ENCODE measurements at places on chromosomes 6 and 20. TPM values are rescaled to one million over a fixed set of nuclear protein-coding genes. Genes with fewer than 3 reads are reported as not detected.

GRCh38 chr6:33746036-33746600 is 587 bp downstream of the IP6K3 start:
- no peak overlapping the region for H3K27ac ChIP-seq
- peaks cover 9% of the 10 kb centered on the region for H3K4me1 ChIP-seq
- H3K36me3 ChIP-seq: no peaks in the 10 kb centered on the region
- no peak overlapping the region for H3K4me3 ChIP-seq

- no peak for DNase-seq
- peaks cover 19% of the 10 kb centered on the region for H3K4me1 ChIP-seq
- H3K27ac ChIP-seq: no peak overlapping the region
- H3K36me3 ChIP-seq: no peaks in the 10 kb centered on the region
Observed at GRCh38 chr6:37980222-37980595, 160.7 kb downstream of the ZFAND3 start.

DNA sequence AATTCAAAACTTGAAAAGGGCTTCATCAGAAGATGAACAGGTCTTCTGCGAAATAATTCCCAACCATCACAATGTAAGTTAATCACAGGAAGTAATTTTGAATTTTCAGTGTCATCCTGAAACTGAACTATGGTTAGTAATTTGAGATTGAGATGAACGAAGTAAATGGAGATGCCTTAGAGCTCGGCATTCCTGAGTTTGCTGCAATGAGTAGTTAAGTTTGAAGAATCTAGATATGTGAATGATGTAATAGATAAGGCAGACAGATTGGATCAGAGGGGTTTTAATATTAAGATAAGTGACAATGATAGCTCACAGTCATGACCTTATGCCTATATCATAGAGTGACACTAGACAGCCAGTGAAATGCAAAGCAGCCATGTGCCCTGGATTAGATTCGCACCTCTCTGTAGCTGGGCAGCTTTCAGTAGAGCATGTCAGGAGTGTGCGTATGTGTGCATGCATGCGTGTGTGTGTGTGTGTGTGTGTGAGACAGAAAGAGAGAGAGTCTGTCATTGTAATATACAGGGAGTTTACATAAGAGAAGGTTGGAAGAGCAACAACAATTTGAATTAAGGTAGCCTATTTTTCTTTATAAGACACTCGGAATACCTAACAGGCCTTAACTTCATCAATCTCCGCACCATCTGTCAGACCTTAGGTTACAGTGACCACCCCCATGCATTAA is 233.0 kb downstream of the GMPR start:
- H3K27me3 ChIP-seq: no peaks in the 10 kb centered on the region
- no peak overlapping the region for H3K4me3 ChIP-seq
- H3K27ac ChIP-seq: no peak overlapping the region
- no peaks in the 10 kb centered on the region for H3K36me3 ChIP-seq
- H3K4me1 ChIP-seq: peaks cover 6% of the 10 kb centered on the region

The ME1 gene
- total RNA-seq: 37.2 TPM

DNA sequence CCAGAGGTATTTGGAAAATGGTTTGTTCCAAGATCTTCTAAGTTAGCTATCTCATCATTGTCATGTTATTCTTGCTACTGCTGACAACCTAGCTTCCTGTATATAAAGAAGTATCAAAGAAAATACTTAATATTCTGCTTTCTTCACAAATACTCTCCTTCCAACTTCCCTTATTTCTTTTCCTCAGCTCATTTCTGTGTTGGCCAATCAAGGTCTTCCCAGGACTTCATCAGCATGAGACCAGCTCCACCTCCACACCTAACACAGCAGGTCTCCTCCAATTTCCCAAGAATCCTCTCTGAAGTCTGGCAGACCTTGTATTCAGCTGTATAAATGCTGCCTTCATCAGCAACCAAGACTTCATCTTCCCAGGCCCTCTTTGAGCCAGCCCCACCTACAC is 538.6 kb upstream of the JARID2 start:
- no peak for DNase-seq
- no peaks in the 10 kb centered on the region for H3K4me1 ChIP-seq
- H3K27ac ChIP-seq: no peak overlapping the region
- no peaks in the 10 kb centered on the region for H3K36me3 ChIP-seq
- H3K27me3 ChIP-seq: no peaks in the 10 kb centered on the region

The XKR7 gene
- total RNA-seq: 0.25 TPM

DNA sequence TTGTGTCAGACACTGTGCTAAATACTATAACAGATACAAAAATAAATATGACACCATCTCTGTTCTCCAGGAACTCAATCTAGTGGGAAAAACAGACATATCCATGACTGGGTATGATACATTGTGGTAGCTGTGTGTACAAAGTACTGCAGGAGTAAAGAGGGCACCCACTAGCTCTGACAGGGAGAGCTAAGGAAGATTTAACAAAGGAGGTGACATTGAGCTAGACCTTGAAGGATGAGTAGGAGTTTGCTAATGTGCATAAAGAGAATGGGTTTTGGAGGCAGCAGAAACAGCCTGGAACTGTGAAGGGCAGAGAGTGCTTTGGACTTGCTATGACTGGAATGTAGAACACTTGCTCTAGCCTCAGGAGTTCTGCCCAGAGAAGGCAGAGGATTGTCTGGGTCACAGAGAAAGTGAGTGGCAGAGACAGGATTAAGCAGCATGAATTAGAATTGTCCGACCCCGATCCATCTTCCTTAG is 14.4 kb downstream of the MMP24 start:
- no peak overlapping the region for H3K27ac ChIP-seq
- DNase-seq: no peak
- H3K4me3 ChIP-seq: no peak overlapping the region
- H3K27me3 ChIP-seq: no peaks in the 10 kb centered on the region
- H3K4me1 ChIP-seq: no peaks in the 10 kb centered on the region
- H3K36me3 ChIP-seq: no peaks in the 10 kb centered on the region
